ENCODE measurements at places on chromosomes 2 and 18. TPM values are rescaled to one million over a fixed set of nuclear protein-coding genes. Genes with fewer than 3 reads are reported as not detected.
A peak's percentile ranks its signal among the peaks of the same experiment; 100 is the strongest.

GRCh38 chr2:127563458-127564428, 28.3 kb downstream of the MYO7B start:
- DNase-seq: no peak

Gene RASGRP3
- total RNA-seq: 30.9 TPM

- no peak for DNase-seq
These were observed 85.1 kb downstream of the TMEM131 start for GRCh38 chr2:97910403-97911205.

DNA sequence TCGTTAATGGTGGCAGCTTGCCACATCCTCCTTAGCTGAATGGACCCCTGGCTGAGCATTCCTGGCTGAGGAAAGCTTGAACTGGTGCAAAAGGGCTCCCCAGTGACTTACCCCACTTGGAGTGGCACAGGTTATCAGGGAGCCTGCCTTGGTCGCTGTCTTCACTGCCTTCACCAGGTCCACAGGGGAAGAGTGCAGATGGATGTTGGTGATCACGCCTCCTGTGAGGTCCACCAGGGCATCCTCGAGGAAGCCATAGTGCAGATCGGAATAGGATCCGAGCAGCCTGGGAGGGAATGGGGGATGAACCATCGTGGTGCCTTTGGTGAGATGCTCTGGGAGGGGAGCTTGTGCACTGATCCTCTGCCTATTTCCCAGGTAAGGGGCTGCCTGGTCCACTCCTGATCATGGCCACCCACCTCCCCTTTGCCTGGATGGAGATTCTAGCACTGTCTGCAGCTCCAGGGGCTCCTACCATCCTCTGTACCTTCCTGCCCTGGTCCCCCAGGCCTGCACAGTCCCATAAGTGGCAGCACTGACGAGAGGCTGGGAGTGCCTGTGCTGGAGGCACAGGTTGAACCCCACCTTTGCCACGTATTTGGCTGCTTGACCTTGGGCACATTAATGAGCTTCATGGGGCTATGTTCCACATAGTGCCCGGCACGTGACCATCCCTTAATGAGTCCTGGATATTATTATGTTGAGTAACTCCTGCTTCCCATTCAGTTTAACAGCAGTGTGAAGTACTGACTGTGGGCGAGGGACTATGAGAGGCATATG, 43.0 kb downstream of the CAPN13 start:
- DNase-seq: no peak

DNA sequence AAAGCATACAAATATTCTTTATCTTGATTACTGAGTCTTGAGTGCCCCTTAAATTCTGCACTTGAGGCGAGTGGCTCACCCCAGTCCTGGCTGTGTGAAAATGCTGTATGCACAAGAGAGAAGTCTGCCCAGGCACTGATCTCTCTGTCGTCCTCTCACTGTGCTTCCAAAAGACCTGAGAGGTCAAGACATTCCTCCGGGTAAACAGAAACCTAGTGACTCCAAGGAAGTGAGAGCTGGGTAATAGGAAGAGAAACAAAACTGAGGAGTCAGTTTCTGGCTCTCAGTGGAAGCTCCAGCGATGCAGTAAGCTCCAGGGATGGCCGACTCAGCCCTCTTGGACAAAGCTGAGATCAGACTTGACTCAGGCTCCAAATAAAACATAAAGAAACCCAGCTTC, 70.9 kb downstream of the AAK1 start:
- peak; percentile 60 for DNase-seq

DNA sequence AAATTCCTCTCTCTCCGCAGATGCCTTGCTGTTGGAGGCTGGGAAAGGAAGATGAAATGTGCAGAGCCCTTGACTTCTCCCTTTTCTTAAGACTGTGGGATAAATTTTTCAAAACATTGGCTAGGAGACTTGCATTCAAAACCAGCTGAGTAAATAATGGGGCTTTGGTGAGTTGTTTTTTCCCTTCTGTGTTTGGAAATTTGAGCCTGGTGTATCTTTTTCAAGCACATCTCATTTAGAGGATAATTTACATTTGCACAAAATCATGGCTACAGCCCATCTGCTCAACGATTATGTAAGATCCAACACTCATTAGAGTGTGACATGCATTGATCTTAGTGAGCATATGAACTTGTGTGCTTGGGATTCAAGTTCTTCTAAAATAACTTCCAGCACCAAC, 112.1 kb upstream of the ATP8B1 start:
- no peak for DNase-seq

DNA sequence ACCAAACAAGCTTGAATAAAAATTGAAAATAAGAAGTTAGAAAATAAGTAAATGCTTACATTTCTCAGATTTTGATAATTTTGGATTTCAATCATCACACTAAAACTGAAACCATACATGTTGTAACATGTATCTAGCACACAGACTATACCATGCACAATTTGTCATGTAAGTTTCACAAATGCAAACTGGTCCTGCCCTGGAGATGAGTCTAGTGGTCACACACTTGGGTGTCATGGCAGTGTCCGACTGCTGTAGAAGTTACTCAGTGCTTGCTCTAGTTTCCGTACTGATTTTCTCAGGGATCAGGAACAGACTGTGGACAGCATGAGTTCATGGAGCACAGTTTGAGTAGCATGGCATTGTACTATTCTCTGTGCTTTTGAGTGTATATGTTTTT, 182.9 kb upstream of the RMP24 start:
- no peak for DNase-seq

- no peak for DNase-seq
These were observed 37.9 kb downstream of the RBBP8 start for GRCh38 chr18:22971038-22971437.

GRCh38 chr2:3625186-3625585, 30.3 kb downstream of the COLEC11 start:
- no peak for DNase-seq

- DNase-seq: no peak
These were observed 6.3 kb upstream of the LTBP1 start for GRCh38 chr2:32940316-32940997.

Gene PSTPIP2
- 4.3 TPM for total RNA-seq

Gene PXDN
- 17.3 TPM for total RNA-seq

- DNase-seq: no peak
These were observed 11.0 kb downstream of the SLC19A3 start for GRCh38 chr2:227706859-227707258.

DNA sequence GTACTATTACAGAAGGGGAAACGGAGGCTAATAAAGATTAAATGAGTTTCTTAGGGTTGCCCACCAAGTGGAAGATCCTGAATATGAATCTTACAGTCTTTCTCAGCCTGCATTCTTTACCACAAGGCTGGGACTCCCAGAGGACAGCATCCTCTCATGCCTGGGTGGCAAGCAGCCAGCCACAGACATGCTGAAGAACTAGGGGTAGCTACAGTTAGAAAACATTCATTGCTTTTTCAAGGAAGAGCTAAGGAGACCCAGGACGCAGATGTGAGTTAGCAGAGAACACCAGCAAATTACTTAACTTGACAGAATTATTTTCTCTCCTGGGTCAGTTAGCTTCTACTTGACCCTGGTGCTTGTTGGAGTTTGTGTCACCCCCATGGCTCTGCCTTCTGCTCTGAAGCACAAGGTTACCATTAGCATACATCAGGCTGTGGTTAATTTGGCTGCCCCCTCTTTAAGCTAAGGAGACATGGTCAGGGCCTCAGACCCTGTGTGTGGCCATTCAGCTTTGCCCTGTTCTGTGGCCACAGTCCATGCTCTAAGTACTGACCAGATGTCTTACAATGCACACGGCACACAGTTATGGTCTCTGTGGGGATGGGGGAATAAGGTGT, 132.3 kb upstream of the TNP1 start:
- DNase-seq: no peak

GRCh38 chr2:46257476-46257875, 39.7 kb upstream of the EPAS1 start:
- DNase-seq: no peak

DNA sequence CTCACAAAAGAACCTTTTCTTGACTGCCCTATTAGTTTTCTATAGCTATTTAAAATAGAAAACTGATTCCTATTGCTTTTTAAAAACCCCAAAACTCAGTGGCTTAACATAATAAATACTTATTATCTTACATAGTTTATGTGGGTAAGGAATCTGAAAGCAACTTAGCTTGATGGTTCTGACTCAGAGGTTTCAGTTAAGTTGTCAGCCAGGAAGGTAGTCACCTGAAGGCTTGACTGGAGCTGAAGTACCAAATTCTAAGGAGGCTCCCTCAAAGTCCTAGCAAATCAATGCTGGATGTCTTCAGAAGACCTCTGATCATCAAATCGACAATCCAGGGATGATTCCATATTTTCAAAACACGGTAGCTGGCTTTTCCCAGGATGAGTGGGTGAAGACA, 546.6 kb upstream of the CDH2 start:
- no peak for DNase-seq

Gene SNED1
- total RNA-seq: 70.7 TPM

DNA sequence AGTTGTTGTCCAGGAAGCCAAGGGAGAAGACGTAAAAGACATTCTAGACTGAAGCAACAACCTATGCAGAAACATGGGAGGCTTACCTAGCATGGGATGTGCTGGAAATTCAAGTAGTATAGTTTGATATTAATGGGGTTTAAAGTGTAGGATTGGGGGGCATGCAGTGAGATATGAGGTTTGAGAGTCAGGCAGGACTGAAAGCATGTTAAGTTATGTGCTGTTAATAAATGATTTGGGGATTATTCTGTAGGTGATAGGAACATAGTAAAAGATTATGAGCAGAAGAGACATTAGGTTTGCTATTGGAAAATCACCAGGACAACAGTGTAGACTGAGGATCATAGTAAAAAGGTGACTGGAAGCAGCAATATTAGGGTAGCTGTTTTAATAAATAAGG, 3.2 kb downstream of the EHBP1 start:
- DNase-seq: no peak

- no peak for DNase-seq
These were observed 87.2 kb downstream of the PHLPP1 start for GRCh38 chr18:62802523-62802922.

GRCh38 chr2:25125189-25125588, 43.2 kb downstream of the POMC start:
- no peak for DNase-seq

Gene FASTKD1
- total RNA-seq: 32.8 TPM

Gene NABP1
- 9.3 TPM for total RNA-seq

DNA sequence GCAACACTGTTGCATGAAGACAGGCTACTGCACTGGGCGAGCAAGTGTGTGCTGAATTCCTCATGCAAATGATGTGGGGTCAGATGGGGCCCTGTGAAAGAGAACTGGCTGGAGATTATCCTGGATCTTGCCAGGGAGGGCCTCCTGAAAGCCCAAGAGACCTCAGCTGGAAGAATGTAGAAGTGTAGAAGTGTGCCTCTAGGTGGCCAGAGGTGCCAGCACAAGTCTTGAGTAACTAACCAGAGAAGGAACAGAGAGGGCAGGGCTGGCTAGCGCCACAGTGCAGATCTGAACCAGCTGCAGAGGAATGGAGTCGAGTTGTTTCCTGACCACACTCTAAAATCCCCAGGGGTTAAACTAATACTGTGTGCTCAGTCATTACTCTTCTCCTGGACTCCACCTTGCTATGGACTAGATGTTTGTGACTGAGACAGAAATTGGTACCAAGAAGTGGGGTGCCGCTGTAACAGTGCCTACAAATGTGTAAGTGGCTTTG, 399.3 kb downstream of the LRATD1 start:
- DNase-seq: no peak

- no peak for DNase-seq
These were observed 25.3 kb upstream of the CPS1 start for GRCh38 chr2:210531050-210531449.

DNA sequence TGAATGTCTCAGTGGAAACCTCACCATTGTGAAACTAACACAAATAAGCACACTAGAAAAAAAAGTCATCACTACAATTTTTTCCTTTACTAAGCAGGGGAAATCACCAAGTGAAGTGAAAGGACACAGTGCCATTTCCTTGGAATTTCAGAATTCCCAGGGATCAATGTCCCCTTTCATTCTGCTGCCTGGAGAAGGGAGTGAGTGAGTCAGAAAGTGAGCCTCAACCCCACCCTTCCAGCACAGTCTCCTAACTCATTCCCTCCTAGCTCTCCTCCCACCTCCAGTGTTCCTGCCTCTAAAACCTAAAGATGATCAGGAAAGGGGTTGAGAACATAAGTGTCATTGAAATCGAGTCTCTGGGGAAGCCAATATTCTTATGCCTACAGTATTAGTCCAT, 608.5 kb downstream of the RNF144A start:
- DNase-seq: no peak

DNA sequence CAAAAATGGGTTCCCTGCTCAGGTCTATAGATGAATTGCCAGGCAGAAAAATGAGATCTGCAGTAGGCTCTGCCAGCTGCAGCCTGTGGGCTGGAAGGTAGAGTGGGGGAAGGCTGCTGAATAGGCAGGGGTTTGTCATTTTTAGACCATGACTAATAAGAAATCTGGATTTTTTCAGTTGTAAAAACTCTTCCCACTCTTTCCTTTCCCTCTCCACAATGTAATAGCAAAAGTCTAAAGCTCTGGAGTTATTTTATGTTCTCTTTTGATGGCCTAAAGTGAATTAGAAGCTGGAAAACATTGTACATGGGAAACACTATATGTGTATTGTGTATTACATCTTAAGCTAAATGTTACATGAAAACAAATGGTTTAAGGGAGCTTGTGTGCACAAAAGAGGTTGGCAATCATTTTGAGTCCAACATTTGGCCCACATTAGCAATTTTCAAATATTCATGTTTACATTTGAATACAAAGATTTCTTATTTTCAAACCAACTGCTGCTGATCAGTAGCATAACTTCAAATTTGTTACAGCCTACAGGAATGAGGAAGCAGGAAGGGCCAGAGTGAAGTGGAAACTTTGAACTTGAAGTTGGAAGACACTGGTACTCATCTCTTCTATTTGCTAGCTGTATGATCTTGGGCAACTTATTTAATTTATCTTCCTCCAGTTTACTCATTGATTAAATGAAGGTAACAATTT, 407.1 kb downstream of the SLC4A3 start:
- no peak for DNase-seq

DNA sequence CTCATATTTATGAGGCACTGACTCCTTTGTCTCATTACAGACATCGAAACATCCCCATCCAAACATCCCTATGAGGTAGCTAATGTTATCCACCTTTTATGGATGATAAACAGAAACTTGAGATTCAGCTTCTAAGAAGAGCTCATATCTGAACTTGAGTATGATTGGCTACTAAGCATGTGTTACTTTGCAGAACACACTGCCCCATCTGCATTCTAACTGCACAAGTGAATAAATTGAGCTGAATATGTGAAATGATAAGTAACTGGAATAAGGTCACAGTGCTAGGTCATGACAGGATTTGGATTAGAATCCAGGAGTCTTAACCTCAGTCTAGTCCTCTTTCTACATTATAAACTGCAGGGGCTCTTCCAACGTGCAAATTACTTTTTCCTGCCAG, 172.7 kb downstream of the SETBP1 start:
- no peak for DNase-seq

- no peak for DNase-seq
These were observed 125.7 kb downstream of the RBMS1 start for GRCh38 chr2:160367887-160368286.

DNA sequence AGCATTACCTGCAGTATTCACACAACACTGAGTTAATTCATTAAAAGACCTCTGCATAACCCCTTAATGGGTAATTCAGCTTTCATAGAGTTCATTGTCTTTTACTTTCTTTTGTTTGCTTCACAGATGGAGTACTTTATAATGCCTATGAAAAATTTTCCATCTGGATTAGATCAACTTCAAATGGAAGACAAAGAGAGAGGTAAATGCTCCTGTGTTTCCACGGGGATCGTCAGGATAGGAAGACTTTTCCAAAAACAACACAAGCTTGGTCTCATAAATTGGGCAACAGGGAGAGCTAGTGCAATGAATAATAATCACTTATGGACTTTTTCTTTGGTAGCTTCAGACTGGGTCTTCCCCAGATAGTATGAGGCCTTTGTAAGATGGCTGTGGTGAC, 100.7 kb downstream of the ICOS start:
- DNase-seq: no peak

Gene BCS1L
- 17.7 TPM for total RNA-seq

Data from thyroid gland (tissue), 4 donors.